ENCODE measurements at places on chromosomes 6 and 20.

DNA sequence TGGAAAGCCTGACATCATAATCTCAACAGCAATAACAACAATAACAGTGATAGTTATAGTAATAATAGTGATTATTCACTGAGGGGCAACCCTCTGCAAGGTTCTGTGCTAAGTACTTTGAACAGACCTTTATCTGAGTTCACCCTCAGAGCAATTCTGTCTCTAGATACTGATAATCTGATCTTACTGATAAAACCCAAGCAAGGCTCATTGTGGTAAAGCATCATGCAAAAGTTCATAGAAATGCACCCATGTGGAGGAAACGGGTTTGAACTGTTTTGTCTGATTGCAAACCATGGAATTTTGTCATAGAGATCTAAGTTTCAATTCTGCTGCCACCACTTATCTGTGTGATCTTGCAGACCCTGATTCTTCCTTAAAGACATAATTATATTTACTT, 1.3 kb upstream of the KIAA0408 start:
- no peak for DNase-seq

- DNase-seq = no peak
Observed at GRCh38 chr6:150091476-150091875, 22.6 kb upstream of the ULBP3 start.

DNA sequence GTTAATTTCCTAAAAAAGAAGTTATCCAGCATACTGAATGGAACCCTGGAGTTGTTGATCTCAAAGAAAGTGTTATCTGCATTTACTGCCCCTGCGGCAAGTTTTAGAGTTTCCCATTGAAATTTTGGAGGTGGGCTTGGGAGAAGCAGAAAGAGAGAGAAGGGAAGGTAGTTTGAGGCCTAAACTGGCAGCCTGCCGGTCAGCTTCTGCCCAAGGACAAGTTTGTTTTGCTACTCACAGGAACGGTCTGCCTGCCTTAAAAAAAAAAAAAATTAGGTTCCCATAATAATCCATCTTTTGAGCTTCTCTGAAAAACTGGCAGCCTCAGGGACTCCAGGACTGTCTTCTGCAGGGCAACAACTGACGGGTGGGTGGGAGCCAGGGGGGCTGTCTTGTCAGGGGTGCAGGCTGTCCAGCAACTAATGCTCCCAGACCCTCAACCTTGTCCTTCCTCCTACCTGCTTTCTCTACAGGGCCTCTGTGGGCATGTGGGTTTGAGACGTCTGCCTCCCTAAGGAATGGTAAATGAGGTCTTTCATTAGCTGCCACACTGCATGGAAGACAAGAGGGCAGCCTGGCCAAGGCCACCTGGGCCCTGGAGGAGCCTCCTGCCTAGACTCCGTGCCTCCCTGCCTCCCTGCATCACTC, 176.1 kb upstream of the KCNG1 start:
- no peak for DNase-seq

GRCh38 chr6:61809004-61809595, 476.9 kb downstream of the KHDRBS2 start:
- peak; percentile 35 for DNase-seq

GRCh38 chr20:21804802-21805201, 99.3 kb downstream of the PAX1 start:
- DNase-seq = no peak

GRCh38 chr6:140201787-140202458, 827.5 kb upstream of the CITED2 start:
- no peak for DNase-seq

DNA sequence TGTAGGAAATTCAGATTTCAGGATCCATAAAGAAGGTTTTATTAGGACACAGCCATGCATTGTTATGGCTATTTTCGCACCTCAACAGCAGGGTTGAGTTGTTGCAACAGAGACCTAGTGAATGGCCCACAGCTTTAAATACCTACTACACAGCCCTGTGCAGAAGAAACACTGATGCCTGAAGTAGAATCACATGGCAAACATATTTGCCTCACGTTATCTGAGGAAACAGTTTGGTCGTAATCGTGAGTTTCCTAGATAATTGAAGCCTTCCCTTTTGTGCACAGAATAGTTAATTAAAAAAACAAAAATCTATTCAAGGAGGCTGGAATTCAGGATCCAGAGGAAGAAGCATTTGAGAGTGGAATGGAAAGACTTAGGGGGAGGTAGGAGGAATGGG, 55.1 kb downstream of the GCNT2 start:
- no peak for DNase-seq

DNA sequence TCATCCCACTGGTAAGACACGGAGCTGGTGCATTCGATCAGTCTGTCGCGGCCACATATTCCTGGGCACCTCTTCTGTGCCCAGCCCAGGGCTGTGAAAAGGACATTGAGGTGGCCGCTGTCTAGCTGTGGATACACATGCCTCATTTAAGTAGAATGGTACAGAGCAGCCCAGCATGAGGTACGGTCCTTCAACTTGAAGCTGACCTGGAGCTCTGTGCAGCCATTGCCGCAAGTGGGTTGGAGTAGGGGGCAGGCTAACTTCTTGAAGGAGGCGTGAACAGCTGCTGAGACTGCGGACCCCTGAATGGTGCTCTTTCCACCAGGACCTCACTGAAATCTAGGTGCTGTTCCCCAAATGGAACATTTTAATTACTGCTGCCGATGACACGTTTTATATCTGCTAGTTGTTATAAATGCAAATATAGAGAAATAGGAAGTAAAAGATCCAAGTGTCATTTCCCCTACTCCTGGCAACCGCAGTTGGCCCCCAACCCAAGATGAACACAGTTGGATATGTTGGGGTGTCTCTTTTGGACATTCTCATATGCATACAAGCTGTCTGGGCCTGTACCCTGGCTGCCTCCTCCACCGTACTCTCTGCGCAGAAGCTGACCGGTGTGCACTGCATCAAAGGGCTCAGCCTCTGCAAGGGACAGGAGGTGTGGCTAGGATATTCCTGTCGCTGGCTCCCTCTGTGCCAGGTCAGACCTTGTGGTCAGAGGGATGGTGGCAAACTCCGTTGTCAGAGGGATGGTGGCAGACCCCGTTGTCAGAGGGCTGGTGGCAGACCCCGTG, 86.1 kb downstream of the CDC5L start:
- no peak for DNase-seq

DNA sequence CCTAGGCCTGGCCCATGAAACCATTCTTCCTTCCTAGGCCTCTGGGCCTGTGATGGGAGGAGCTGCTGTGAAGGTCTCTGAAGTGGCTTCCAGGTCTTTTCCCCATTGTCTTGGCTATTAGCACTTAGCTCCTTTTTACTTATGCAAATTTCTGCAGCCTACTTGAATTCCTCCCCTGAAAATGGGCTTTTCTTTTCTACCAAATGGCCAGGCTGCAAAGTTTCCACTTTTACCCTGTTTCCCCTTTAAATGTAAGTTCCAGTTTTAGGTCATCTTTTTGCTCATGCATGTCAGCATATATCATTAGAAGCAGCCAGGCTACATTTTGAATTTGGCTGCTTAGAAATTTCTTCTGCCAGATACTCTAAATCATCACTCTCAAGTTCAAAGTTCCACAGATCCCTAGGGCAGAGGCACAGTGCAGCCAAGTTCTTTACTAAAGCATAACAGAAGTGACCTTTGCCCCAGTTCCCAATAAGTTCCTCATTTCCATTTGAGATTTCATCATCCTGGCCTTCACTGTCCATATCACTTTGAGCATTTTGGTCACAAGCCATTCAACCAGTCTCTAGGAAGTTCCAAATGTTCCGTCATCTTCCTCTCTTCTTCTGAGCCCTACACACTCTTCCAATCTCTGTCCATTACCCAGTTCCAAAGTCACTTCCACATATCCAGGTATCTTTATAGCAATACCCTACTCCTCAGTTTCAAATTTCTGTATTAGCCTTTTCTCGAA, 71.9 kb downstream of the TBC1D7 start:
- no peak for DNase-seq
